ENCODE measurements at places on chromosomes 5 and 9.

GRCh38 chr5:14668181-14668591, 3.7 kb downstream of the OTULIN start:
- DNase-seq: no peak

- no peak for DNase-seq
Measured at GRCh38 chr5:142363619-142363963, 38.8 kb upstream of the SPRY4 start.

GRCh38 chr9:107308461-107308860, 25.4 kb downstream of the RAD23B start:
- DNase-seq: no peak

DNA sequence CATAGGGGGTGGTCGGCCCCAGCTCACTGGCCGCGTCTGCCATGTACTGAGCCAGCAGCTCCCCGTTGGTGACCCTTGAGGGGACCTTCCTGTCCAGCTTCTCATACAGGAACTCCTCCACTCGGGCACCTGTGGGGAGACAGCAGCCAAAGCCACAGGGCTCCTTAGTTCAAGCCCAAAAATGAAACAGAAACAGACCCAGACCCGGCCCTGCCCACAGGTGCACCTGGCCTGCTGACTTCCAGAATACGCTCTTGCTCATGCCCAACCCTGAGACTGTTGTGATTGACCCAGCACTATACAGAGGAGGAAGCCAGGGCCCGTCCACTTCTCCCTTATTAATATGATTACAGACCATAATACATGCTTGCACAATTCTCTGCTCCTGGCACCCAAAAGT, 7.0 kb downstream of the SH3GLB2 start:
- no peak for DNase-seq

GRCh38 chr5:73955271-73955846, 329.4 kb downstream of the ARHGEF28 start:
- no peak for DNase-seq

DNA sequence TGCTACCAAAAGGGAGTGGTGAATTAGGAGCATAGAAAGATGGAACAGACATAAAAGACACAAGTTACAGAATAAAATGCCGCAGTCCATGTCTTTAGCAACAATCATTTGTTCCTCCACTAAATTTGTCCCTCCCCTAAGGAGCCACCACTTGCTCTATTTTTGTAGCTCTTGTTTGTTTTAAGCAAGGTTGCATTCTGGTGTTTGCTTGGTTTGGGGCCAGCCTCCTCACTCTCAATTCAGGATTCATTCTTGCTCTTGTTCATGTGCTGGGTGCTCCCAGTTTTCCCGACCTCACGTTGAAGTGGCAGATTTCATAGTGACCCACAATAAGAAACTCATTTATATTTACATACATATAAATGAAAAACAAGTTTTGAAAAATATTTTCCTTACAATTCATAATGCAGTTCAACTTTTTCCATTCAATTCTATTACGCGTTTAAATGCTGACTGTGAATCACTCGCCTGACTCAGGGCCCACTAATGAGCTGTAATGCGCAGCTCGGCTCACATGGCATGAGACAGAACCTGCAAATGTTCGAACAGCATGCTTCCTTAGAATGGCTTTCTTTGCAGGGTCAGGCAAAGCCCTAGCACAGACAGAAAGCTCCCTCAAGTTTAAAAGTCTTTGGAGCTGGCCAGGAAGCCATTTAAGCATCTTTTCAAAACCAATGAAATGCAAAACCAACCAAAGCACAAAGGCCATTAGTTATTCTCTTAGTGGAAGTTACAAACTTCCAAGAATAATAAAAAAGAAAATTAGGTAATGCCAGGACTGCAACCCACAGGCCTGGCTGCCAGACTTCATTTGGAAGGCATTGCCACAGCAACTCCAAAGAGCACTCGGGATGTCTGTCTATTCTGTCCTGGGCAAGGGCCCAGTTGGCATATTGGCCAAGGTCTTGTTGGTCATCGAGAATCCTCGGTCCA, 41.7 kb downstream of the RETREG1 start:
- no peak for DNase-seq

- no peak for DNase-seq
Measured at GRCh38 chr5:90097082-90097477, 312.5 kb downstream of the CETN3 start.

DNA sequence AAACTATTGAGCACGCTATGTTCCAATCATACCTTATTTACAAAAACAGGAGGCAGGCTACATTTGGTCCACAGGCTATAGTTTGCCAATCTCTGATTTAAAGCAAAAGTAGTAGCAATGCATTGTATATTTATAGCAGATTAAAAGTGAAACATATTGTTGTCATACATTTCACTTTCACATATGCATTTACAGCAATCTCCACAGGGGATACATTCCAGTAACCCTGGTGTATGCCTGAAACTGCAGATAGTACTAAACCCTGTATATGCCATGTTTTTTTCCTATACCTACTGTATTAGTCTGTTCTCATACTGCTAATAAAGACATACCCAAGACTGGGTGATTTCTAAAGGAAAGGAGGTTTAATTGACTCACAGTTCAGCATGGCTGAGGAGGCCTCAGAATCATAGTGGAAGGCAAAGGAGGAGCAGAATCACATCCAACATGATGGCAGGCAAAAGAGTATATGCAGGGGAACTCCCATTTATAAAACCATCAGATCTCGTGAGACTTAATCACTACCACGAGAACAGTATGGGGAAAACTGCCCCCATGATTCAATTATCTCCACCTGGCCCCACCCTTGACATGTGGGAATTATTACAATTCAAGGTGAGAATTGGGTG, 5.9 kb upstream of the CSF1R start:
- no peak for DNase-seq

DNA sequence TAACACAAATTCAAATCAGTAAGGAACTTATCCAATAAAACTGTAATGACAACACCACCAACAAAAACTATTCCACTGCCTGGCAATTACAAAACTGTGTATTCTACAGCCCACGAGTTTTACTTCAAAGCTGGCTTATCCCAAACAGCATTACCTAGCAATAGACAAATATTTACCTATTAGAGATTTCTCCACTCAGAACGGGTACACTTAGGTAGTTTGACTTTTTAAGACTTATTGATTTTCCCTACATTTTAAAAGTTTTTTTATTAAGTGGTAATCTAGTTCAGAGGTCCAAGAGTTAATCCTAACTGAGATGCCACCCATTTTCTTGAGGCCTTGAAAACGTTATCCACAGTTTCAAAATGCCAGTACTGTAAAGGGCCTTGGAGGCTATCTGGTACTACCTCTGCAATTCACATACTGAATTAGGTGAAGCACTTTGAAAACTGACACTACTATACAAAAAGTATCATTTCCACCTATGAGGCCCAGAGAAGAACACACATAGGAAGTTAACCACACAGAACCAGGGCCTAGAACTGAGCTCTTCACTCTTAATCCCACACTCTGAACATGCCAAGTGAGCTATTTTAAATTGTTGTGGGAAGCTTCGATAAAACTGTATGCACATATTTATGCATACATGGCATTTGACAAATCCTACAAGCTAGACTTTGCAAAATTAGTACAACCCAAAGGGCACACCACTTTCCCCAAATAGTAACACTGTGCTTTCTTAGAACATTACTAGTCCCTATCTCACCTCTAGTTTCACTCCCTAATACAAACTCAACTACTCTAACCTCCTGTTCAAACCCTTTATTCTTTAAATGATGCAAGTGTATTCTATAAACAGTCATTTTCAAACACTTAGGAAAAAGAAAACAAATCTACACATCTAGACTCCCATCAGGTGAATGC, 2.1 kb downstream of the NADK2 start:
- no peak for DNase-seq

DNA sequence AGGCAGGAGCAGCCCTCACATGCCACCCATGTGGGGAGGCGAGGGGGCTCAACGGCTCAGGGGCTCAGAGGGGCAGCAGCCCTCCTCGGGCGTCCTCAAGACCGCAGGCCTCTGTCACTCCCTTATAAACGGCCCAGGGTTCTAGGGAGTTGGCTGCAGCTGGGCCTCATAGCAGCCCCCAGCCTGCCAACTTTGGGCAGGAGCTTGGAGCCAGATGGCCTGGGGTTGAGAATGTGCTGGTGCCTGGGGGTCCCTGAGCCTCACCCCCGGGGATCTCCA, 51.0 kb upstream of the RNU6ATAC start:
- no peak for DNase-seq

GRCh38 chr5:10719965-10720364, 41.1 kb downstream of the DAP start:
- no peak for DNase-seq

- DNase-seq: no peak
Measured at GRCh38 chr5:132389585-132390286, 20.2 kb downstream of the SLC22A5 start.

DNA sequence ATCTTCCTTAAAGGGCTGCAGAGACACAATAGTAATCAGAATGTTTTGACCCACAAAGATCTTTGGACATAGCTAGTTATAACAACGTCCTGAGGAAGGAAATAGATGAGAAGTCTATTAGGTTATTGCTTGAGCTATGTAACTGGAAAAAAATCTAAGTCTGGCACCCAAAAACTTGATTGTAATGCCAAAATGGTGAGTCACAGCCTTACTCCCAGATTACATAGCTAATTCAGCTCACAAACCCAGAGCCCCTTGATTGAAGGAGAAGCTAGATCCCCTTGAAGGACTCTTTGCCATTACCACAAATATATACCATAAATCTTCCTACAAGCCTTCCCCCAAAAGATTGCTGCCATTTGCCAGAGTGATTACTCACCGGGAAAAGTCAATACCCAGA, 341.8 kb upstream of the KIF2A start:
- DNase-seq: no peak

DNA sequence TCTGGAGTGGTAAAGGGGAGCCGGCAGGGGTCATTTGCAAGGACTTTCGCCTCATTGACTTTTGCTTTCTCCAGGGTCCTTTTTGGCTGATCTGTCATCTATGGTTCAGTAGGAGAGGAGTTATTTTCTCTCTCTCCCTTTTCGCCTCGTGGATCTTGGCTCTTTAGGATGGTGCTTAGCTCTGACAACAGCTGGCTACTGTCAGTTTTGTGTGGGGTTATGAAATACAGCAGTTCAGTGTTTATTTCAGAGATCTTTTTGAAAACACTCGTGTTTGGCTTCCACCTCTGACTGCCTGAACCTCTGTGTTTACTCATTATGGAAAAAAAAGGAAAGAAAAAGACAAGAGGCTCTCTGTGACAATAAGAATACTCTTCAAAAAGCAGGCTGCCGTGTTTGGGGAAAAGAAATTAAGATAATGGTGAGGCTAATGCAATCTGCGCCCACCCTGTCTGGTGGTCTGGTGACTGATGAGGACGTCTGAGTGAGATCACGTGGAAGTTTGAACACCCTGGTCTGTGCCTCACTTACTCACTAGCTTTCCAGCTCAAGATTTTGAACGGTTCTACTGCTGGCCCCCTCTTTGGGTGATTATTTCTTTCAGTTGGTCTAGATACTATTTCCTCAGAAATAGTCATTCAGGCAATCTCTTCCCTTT, 567.7 kb downstream of the CAAP1 start:
- no peak for DNase-seq

DNA sequence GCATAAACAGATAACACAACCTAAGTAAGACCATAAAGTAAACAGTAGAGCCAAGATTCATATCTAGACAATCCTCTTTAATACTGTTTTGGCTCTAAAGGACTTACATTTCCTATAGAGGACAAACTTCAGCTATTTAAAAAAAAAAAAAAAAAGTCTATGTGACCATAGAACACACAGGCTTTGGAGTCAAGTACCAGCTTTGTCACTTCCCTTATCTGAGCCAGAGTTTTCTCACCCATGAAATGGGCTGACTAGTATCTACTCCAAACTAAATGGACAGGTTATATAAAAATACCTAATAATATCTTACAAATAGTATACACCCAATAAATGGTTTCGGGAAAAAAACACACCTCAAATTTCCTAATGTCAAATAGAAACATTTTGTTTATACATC, 81.3 kb downstream of the STRBP start:
- DNase-seq: no peak

DNA sequence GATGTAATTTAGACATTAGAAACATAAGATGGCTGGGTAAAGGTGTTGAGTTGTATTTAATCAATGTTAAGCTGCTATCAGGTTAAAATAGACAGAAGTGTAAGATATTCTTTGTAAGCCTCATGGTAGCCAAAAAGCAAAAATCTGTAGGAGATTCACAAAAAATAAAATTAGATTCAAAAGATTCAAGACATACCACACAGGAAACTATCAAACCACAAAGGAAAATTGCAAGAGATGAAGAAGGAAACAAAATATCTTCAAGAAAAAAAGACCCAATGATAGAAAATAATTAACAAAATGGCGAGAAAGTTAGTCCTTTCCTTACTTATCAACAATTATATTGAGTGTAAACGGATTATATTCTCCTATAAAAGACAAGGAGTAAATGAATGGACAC, 15.3 kb downstream of the XRCC4 start:
- DNase-seq: no peak

GRCh38 chr9:4435197-4435596, 55.1 kb upstream of the SLC1A1 start:
- DNase-seq: no peak

- no peak for DNase-seq
Measured at GRCh38 chr5:124948062-124948753, 201.8 kb upstream of the ZNF608 start.

GRCh38 chr5:180807046-180807445, 4.4 kb upstream of the MGAT1 start:
- DNase-seq: no peak

GRCh38 chr5:150192462-150192861, 2.6 kb downstream of the SLC6A7 start:
- no peak for DNase-seq

GRCh38 chr5:10662661-10663488, 98.2 kb downstream of the DAP start:
- no peak for DNase-seq

DNA sequence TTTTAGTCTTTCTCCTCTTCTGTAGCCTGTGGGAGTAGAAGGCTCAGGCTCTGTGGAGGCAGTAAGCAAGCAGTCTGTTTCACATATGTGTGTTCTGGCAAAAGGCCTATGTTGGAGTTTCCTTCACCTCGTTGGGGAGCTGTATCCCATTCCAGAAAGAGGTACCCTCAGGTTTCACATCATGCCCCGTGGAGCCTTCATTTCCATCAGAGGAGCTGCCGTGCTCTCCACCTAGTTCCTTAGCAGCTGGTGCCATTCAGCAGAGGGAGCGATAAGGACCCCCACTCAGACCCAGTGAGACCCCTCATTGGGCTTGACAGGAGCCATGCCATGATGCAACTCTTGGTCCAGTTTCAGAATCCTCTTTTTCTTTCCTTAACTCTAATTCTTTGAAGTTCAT, 50.6 kb upstream of the ANGPTL2 start:
- no peak for DNase-seq

DNA sequence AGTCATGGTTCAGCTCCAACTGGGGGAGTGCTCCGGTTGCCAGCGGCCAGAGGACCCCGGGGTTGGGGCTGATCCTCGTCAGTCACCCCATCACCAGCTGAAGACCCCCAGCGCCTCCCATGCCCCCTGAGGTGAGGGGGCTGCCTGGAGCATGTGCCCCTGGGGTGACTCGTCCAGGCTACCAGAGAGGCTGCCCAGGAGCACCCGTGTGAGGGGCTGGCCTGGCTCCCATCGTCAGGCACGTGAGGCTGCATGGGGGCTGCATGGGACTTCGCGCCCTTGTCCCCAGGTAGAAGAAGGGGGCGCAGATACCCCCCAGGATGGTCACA, 46.4 kb upstream of the EGFL7 start:
- DNase-seq: no peak
